ENCODE measurements at places on chromosomes 12 and 14.

- DNase-seq = no peak
Observed at GRCh38 chr12:1857086-1857485, 36.7 kb downstream of the LRTM2 start.

- no peak for DNase-seq
Observed at GRCh38 chr14:81268016-81268416, 47.3 kb upstream of the GTF2A1 start.

GRCh38 chr14:103225062-103225461, 101.8 kb downstream of the TNFAIP2 start:
- DNase-seq = no peak

DNA sequence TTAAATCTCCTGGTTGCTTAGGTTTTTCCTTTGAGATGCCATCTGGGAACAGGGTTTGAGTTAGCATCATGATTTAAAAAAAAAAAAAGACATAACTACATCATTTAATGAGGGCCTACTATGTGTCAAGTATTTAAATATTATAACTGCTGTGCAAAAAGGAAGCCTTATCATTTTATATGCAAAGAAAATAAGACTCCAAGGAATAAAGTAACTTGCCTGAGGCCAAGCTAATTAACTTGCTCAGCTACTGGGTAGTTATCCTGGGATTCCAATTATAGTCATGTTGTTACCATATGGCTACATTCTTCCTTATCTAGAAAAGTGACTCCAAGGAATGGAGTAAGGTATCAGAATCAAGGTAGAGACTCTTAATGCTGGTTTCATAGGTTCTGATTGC, 123.5 kb downstream of the SLC41A2 start:
- DNase-seq = no peak

- no peak for DNase-seq
Observed at GRCh38 chr12:10873378-10873777, 10.7 kb downstream of the PRH1 start.

- peak; percentile 42 for DNase-seq
Observed at GRCh38 chr12:63917864-63918799, 73.6 kb downstream of the SRGAP1 start.

- no peak for DNase-seq
Observed at GRCh38 chr12:4779749-4780148, 59.5 kb downstream of the GALNT8 start.

DNA sequence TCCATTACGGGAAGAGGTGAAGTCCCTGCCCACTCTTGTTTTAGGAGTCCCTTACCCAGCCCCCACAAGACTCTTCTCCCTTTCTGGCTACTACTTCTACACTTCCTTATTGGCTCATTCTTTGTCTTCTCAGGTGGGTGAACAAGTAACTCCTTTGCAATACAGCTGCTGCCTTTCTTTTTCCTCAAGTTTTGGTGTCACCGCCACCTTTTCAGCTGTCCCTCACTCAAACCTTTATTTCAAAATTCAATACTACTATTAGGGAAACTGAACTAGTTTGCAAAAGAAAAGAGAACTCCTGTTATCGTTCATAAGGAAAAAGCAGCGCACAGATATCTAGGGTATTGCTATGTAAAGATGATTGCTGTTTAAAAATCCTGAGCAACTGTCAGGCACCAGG, 6.1 kb downstream of the RSRC2 start:
- DNase-seq = no peak

GRCh38 chr14:99946652-99947489, 118.4 kb upstream of the EVL start:
- DNase-seq = peak; percentile 50

DNA sequence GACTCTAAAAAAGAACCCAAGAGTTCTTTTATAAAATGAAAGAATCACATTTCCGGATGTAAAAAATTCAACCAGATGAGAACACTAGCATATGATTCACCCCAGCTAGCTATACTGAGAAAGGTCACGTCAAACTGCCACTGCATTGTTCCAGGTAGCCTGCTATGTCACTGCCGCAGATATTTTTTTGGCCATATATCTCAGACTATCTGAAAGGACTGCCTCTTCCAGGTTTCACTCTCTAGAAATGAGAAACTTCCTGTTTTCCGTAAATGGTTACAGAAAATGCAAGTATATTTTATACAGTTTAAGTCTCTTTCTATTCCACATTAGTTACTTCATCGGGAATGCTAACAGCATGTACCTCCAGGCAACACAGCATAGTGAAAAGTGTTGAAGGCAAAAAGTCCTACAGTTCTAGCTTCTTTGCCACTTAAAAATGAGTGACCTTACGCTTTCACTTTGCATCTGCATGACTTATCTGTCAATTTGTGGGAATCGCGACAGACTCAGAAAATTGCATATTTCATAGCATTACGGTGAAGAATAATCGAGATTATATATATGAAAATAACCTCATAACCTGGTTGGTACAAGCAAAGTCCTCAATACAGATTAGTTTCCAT, 105.2 kb downstream of the MED13L start:
- no peak for DNase-seq

GRCh38 chr12:116654226-116654743, 83.6 kb downstream of the SPRING1 start:
- no peak for DNase-seq

DNA sequence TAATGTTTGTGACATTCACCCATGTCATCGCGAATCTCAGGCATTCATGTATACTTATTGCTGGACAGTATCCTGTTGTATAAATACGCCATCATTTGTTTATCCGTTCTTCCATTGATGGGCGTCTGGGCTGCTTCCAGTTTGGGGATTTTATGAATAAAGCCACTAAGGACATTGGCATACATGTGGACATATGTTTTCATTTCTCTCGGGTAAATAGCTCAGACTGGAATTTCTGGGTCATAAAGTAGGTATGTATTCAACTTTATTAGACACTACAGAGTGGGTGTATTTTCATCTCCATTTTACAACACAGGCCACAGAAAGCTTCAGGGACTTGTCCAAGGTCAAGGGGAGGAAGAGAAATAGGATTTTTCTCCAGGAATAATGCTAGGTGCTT, 48.9 kb downstream of the HRK start:
- DNase-seq = no peak

DNA sequence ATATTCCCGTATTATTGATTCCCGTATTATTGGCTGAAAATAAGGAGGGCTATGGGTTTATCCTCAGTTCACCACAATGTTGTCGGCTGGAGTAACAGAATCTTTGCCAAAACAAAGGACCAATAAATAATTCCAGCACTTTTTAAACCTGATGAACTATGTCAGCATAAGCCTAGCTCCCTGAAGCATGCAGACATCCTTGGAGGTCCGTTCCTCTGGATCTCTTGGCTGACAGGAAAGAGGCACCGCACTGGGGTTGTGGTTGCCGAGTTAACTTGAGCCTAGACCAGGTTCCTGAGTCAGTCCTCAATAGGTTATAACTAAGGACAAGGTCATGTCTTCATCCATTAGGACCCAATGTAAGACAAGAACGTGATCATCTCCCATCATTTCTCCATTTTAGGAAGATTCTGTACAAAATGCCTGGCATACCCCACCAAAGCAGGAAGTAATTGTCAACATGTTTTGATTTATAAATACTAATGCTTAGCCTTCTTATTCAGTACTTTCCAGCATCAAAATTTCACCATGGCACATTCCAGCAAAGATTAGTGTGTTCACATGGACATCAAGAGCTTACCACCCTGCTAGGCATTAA, 36.6 kb downstream of the NID2 start:
- no peak for DNase-seq

DNA sequence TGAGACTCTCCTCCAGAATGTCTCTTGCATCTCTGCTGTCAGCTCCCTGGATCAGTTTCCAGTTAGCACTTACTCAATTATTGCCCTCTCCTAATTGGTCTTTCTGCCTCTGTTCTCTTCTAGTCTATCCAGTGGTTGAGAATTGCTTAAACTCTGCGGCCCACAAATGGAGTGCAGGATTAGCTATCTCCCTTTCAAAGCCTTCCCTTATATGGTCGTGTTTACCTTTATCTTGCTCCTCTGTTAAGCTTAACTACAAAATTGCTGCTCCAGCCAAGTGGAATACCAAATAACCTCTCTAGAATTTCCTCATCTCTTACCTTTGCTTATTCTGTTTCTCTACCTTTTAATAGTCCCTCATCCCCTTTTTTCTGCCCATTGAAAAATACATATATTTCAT, 132.7 kb downstream of the NRXN3 start:
- DNase-seq = no peak

GRCh38 chr12:126087692-126088091, 1022.5 kb downstream of the AACS start:
- DNase-seq = no peak

- DNase-seq = no peak
Observed at GRCh38 chr12:118866346-118866745, 115.0 kb upstream of the SRRM4 start.

DNA sequence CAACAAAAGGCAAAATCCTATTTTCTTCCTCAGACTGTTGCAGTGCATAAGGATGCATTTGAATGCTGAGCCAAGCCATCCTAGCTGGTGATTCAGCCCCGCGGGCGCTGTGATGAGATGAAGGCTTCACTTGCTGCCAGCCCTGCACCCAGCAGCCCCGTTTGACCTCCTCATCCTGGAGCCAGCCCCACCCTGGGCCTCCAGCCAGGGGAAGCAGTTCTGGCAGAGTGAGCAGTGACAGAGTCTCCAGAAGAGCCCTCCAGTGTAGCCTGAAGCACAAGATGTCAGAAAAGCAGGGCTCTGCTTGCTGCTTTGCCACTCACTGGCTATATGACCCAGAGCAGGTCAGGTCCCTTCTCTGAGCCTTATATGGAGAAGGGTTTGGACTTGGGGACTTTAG, 96.2 kb upstream of the HSPB8 start:
- DNase-seq = no peak

DNA sequence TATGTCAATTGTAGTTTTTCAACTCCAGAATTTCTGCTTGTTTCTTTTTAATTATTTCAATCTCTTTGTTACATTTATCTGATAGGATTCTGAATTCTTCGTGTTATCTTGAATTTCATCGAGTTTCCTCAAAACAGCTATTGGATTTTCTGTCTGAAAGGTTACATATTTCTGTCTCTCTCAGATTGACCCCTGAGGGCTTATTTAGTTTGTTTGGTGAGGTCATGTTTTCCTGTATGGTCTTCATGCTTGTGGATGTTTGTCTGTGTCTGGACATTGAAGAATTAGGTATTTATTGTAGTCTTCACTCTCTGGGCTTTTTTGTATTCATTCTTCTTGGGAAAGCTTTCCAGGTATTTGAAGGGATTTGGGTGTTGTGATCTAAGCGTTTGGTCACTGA, 85.6 kb downstream of the SNAPC1 start:
- no peak for DNase-seq

- no peak for DNase-seq
Observed at GRCh38 chr14:100688598-100689461, 37.9 kb upstream of the DLK1 start.

GRCh38 chr12:19517583-19517982, 78.3 kb downstream of the AEBP2 start:
- DNase-seq = no peak

GRCh38 chr12:9363145-9363544, 154.9 kb upstream of the PZP start:
- DNase-seq = no peak

GRCh38 chr12:2284857-2285256, 232.1 kb downstream of the CACNA1C start:
- peak; percentile 63 for DNase-seq

DNA sequence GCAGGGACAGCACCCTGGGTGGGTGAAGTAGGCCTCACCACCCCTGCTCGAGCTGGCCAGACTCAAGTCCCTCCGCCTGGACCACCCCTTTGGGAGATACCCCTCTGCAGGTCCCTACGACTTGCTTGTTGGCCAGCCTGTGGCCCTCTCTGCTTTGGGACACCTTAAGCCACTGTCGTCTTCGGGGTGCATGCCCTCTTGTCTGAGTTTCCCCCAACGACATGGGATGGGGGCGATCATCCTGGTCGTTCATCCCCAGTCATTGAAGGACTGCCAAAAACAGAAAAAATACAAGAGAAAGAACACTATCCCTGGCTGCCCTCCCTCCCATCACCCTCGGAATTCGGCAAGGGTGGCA, 151.1 kb downstream of the DPF3 start:
- DNase-seq = no peak

DNA sequence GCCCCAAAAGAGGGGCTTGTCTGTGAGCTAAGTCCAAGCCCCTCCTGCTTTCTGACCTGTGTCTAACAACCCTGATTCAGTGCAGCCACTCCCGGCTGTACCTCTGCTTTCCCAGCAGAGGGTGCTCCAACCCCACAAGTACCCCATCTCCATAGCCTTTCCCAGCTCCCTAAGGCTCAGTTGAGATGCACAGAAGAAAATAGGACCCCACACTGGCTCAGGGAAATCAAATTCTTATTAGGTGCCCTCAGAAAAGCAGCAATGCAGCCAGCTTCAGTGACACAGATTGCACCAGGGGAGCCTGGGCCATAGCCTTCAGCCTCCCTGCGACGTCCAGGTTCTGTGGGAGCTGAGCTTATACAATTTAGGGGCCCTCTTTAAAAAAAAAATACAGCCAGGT, 49.9 kb downstream of the LRRC74A start:
- DNase-seq = peak; percentile 93

DNA sequence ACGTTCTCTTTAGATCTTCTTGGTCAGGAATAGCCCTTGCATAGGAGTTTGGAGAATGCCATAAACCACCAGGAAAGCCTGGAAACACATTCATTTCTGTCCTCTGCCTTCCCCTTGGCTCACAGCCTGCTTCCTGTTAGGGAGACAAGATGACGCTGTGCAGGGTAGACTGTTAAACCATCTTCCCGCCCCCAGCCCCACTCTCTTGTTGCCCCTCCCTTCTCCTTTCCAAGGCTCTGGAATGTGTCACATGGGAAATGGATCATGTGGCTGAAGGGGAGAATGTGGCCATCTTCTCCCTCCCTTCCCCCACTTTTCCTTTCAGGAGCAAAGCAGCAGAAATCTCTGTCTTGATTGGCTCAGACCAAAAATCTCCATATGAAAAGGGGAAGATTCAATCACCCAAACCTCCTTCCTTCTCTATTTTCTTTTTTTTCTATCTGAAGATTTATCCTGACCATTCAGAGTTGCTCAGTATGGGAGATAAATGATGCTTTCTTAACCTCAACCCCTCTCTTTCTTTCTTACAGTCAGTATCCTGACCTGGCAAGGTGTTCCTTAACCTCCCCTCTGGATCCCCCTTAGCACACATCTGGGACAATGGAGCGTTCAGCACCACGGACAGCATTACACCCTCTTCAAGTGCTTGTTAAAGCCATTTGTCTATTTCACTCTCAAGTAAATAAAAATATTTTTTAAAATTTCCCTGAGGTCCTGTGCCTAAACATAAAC, 11.4 kb downstream of the GPR19 start:
- peak; percentile 95 for DNase-seq

DNA sequence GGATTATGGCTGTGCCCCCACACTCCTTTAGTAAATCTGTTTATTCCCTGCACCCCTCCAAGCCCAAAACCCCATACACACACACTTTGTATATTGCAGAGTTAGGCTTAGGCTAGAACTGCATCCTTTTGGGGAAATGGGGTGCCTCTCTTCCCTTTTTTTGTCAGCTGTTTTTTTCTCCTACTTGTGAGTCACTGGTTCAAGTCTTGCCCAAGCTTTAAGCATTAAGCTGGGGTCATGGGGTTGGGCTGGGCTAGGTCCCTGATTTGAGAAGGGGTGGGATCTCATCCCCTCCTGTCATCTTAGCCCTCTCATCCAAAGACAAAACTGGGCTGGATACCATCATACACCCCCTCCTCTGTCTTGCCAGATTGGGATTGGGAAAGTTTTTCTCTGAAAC, 1.6 kb downstream of the LRP1 start:
- DNase-seq = no peak

- no peak for DNase-seq
Observed at GRCh38 chr14:57549765-57550420, 56.2 kb upstream of the CCDC198 start.

- DNase-seq = peak; percentile 28
Observed at GRCh38 chr14:44912041-44912869, 49.5 kb downstream of the KLHL28 start.

- no peak for DNase-seq
Observed at GRCh38 chr14:51490205-51490604, 161.5 kb upstream of the FRMD6 start.
